ENCODE measurements at places on chromosomes 16 and 17.

DNA sequence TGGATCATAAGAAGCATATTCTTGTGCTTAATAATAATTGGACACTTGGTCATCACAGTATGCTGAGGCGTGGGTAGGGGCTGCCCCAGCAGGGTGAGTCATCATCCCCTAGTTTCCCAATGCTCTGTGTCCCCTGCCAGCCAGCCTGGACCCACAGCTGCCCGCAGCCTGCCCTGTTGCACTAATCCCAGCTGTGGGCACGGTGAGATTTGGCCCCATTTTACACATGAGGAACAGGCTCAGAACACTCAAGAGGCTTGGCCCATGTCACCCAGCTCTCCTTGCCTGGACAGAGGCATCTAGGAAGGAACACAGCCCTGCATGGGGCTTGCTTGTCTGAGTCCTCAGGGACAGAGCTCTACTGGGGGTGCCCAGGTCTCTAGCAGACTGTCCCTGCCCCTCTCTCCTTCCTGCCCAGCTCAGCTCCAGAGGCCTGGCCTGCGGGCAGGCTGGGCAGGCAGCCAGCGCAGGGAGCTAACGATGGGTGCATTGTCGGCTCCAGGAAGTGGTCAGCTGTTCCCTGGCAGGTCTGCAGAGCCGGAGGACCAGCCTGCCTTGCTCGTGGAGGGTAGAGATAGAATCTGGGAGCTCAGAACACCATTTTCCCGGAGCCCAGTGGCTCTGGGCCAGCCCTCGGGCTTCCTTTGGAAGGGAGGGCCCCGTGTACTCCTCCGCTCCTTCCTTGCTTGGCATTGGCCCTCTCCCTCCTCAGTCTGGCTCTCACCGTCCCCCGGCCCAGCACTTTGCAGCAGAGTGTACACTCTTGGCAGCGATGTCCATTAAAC lies 189.4 kb downstream of the RAB11FIP4 start:
- DNase-seq, result peak; percentile 77

DNA sequence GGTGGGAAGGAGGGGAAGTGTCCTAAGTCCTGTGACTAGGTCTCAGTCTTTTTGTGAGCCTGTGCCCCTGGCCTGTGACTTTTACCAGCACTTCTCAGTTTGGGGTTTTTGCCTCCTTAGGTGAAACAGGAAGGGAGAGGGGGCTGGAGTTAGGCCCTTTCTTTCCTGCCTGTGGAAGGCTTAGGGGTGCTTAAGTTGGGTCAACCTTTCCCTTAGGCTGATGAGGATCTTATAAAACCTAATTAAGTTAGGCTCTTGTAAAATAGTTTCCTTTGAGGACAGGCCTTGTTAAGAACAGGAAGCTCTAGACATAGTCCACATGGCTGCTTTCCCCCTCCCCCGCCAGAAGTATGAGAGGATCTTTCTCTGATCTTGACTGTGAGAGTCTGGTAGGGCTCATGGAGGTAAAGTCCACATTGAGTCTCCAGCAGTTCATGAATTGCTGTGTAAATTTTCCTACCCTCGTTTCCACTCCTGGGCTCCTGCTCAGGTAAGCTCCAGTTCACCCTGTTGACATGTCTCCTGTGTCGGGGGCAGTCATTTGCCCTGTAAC lies 17.0 kb upstream of the DNASE1 start:
- DNase-seq, result no peak

DNA sequence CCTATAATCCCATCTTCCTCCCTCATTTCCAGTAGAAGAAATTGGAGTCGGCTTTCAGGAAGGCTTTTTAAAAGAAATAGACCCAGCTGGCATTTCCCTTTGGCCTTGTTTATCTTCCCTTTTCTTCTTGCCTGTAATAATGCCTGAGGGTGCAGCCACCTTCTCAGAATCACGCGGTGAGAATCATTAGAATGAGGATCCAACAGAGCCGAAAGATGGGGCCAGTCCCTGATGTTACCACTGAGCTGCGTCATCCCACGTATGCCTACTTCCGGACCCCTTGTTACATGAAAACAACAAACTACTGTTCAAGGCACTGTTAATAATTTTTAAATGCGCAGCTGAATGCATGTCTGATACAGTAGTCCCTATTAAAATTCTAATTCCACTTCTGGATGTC lies 24.1 kb downstream of the SDR42E1 start:
- DNase-seq, result no peak

- peak; percentile 86 for DNase-seq
Measured at GRCh38 chr16:86680162-86680561, 101.8 kb downstream of the FOXL1 start.

GRCh38 chr17:72122010-72122764 lies 1.4 kb downstream of the SOX9 start:
- DNase-seq, result no peak

GRCh38 chr16:56226187-56226586 lies 34.9 kb downstream of the GNAO1 start:
- no peak for DNase-seq

DNA sequence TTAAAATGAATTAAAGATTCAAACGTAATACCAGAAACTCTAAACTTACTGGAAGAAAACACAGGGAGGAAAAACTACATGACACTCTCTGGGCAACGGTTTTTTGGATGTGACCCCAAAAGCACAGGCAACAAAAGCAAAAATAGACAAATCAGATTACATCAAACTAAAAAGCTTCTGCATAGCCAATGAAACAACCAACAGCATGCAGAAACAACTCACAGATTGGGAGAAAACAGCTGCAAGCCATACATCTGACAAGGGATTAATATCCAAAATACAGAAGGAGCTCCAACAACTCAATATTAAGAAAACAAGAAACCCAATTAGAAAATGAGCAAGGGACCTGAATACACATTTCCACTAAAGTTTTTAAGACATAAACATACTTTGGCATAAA lies 69.2 kb upstream of the ALOX12 start:
- no peak for DNase-seq

DNA sequence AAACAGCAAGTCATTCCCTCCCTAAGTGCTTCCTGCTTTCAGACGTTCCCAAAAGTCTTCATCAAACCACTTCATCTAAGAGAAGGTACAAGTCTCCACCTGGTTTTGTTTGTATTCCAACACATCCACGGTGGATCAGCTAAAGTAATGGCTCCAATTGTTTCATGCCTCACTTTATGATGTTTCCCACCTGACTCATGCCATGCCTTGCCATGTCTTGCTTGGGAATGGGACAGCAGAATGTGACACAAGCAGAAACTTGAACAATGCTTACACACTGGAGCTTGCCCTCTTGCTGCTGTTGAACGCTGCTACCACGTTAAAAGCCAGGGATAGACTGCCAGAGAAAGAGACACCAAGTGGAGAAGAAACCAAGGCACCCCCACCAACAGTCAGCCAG lies 43.8 kb downstream of the MYH10 start:
- no peak for DNase-seq

- no peak for DNase-seq
Measured at GRCh38 chr17:6555331-6556120, 829 bp downstream of the PITPNM3 start.

DNA sequence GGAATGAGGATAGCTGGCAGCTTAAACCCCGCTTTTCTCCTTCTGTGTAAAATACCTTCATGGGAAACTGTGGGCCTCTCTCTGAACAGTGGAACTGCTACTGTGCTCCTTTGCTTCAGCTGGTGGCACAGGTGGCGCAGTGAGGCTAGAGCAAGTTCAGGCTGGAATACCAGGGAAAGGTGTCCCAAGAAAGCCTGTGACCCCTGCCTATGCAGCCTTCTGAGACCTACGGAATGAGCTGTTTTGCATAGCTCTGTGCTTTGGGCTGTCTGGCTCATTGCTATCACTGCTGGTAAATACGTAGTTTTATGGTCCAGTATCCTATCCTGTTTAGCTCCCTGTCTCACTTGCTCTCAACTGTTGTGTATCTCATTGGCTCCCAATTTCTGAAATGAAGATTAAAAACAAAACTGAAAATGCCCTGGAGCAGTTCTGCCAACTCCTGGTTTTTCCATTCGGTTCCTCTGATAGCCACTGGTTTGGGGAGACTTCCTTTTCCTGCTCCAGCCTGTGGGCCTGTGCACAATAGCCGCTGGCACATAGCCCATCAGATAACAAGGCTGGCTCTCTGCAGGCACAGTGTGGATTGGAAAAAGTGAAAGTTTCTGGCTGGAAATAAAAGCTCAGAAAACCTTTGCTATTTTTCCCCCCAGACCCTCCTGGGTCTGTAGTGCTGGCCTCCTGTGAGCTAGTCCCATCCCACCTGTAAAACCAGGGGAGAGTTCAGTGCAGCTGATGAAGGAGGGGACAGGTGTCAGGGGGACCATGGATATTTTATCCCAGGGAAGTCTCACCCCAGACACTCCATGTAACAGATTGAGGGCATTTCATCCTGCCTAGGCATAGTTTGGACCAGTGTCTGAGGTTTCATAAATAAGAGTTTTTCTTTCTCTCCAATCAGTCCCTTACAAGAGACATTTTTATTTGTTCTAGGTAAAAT lies 24.0 kb downstream of the LIMD2 start:
- DNase-seq, result peak; percentile 81

DNA sequence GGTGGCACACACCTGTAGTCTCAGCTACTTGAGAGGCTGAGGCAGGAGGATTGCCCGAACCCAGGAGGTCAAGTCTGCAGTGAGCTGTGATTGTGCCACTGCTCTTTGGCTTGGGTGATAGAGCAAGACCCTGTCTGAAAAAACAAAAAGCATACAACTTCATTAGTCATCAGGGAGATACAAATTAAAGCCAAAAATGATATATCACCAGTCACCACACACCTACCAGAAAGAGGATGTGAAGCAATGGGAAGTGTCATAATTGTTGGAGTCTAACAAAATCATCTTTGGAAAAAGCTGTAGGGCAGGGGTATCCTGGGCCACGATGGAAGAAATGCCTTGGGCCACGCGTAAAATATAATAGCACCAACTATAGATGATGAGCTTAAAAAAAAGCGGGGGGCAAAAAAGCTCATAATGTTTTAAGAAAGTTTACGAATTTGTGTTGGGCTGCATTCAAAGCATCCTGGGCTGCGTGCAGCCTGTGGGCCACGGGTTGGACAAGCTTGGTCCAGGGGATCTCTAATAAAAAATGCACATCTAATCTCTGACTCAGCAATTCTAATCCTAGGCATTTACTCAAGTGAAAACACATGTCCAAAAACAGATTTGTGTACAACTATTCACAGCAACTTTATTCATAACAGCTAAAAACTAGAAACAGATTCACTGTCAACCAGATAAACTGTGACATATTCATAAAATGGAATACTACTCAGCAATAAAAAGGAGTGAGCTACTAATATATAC lies 65.9 kb downstream of the HIC1 start:
- no peak for DNase-seq

- peak; percentile 88 for DNase-seq
Measured at GRCh38 chr17:40559954-40560591, 5.2 kb downstream of the CCR7 start.

GRCh38 chr17:9811086-9811485 lies 10.8 kb downstream of the GSG1L2 start:
- no peak for DNase-seq

DNA sequence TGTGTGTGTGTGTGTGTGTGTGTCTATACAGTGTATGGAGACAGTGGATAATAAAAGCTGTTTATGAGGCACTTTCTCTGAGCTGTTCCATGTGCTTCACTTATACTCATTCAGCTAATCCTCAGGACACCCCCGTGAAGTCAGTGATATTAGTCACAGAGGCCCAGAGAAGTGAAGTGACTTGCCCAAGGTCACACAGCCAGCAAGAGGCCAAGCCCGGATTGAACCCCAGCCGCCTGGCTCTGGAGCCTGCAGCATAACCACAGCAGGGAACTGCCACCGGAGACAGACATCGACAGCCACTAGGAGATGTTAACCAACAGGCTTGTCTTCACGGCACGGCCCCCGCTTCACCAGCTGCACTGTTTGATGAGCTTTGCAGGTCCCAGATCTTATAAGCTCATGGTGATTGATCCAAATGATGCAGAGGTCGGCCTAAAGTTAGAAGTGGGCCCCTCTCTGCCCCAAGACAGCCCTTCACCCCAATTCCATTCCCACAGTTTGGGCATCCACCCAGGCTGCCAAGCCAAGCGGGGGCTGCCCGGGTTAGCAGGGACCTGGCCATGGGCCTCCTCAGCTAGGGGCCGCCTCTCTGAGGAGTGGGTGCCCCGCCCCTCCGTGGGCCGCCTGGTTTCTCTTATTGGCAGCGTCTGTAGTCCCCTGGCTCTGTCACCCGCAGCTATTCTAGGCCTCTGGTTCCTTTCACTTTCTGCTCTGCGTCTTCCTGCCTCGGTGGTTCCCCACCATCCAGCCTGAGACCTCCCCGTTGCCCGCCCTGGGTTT lies 30.9 kb downstream of the SOCS1 start:
- DNase-seq, result no peak
